ENCODE measurements at places on chromosomes 13 and 19. TPM values are rescaled to one million over a fixed set of nuclear protein-coding genes. Genes with fewer than 3 reads are reported as not detected.

Gene PBX4
- not detected for total RNA-seq

Gene ZNF433
- 2.9 TPM for total RNA-seq

Gene FFAR2
- total RNA-seq, result not detected

Gene PNMA8A
- total RNA-seq, result 1.5 TPM

Gene FXYD3
- not detected for total RNA-seq

Gene RUBCNL
- total RNA-seq, result not detected

Gene LILRB3
- total RNA-seq, result not detected

Gene LSR
- 1.6 TPM for total RNA-seq

Gene CRLF1
- total RNA-seq, result 309 TPM

Gene EDNRB
- 14.6 TPM for total RNA-seq

Gene GIPC1
- 90.4 TPM for total RNA-seq

Gene MISP3
- total RNA-seq, result not detected

Gene FDX2
- total RNA-seq, result 22.2 TPM

Gene GAS6
- total RNA-seq, result 20.6 TPM

Gene INSR
- total RNA-seq, result 18.5 TPM

Gene CYP2S1
- total RNA-seq, result 0.65 TPM

Gene MCOLN1
- total RNA-seq, result 8.3 TPM

Gene PSG11
- total RNA-seq, result not detected

Gene ZNF850
- 2.8 TPM for total RNA-seq

Gene KLHL1
- total RNA-seq, result not detected

Gene ERICH4
- not detected for total RNA-seq

Gene OR7C1
- total RNA-seq, result not detected

Gene CABP5
- not detected for total RNA-seq

Gene OR4F17
- not detected for total RNA-seq

Gene TNFRSF19
- 19.3 TPM for total RNA-seq

Gene ZNF726
- total RNA-seq, result 0.54 TPM

Gene ZNF492
- under 0.01 TPM for total RNA-seq

Gene USPL1
- 23.5 TPM for total RNA-seq

Gene EVI5L
- 18.2 TPM for total RNA-seq

Gene CNMD
- total RNA-seq, result not detected

Gene LTBP4
- 45.9 TPM for total RNA-seq

Gene CHAMP1
- total RNA-seq, result 18.1 TPM

Gene ZNF415
- total RNA-seq, result 1.5 TPM

Gene MCF2L
- 5.8 TPM for total RNA-seq

Gene CCDC169
- total RNA-seq, result 0.90 TPM

Gene VSTM1
- total RNA-seq, result not detected

Gene KLF1
- not detected for total RNA-seq

Gene C1QTNF9
- total RNA-seq, result not detected

Gene INSL3
- total RNA-seq, result not detected

Gene FUT2
- total RNA-seq, result not detected

Data from cardiac atrium fibroblast (primary cell).